ENCODE measurements at places on chromosomes 13 and 19.
A peak's percentile ranks its signal among the peaks of the same experiment; 100 is the strongest.

DNA sequence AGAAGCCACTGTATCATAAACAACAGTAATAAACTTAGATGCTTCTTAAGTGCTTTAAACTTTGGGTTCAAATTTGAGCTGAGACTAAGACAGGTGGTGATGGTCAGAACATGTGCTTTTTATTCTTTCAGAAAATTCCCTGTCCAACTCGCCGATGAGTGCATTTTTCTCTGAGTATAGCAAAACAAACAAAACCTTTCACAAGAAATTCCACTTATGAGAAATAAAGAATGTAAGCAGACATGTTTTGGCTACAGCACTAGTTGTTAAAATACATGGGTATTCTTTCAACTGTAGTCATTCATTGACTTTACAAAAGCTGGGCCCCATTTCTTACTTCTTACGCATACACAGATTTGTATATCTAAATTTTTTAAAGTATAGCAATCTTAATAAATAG is 125.6 kb downstream of the SPRY2 start:
- DNase-seq: no peak

GRCh38 chr19:10013834-10014618 is 743 bp downstream of the RDH8 start:
- no peak for DNase-seq

DNA sequence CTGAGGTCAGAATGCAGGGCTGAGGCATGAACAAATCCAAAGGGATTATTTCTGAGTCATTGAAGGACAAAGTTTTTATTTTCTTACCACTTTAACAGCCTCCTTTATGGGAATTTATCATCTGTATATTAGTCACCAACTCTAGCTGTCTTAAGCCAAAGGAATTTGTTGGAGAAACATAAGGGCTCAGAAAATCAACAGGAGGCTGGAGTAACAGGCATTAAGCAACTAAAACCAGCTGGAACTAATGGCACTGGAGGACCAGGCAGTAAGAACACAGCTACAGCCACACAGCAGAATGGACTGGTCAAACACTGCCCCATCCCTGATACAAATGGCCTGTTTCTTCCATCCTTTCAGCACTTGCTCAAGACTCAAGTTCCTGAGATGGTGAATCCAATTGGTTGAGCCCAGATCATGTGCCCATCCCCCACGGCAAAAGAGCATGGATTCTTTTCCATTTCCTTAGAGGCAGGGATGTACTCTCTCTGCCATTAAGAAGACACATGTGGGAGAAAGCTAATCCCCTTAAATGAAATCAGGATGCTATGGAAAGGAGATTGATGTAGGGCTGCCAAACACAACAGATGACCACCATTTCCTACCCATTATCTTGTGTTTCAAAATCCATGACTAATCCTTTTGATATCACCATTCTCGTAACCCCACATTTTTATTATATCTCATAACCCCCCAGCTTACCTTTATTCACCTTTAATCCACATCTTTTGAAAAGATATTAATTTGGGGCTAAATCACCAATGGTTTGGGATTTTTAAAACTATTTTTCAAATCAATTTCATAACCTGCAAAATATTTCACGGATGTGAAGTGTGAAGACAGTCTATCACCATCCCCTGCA is 157.0 kb upstream of the FNDC3A start:
- no peak for DNase-seq

DNA sequence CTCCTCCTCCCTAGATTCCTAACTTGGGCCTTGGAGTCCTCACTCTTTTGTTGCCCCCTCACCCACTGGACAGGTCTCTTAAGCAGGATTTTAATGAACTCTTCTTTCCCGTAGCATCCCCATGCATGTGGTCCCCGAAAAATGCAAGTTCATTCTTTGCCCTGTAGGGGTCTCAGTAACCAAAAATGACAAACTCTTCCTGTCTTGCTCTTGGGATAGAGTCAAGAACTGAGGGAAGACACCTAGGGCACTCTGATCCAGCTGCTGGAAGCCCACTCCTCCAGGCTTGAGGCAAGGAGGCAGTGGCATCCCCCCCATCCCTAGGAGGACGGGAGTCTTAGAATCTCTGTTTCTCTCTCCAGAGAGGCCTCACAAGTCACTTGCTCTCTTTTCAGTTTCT is 987.0 kb downstream of the DIAPH3 start:
- peak; percentile 10 for DNase-seq

DNA sequence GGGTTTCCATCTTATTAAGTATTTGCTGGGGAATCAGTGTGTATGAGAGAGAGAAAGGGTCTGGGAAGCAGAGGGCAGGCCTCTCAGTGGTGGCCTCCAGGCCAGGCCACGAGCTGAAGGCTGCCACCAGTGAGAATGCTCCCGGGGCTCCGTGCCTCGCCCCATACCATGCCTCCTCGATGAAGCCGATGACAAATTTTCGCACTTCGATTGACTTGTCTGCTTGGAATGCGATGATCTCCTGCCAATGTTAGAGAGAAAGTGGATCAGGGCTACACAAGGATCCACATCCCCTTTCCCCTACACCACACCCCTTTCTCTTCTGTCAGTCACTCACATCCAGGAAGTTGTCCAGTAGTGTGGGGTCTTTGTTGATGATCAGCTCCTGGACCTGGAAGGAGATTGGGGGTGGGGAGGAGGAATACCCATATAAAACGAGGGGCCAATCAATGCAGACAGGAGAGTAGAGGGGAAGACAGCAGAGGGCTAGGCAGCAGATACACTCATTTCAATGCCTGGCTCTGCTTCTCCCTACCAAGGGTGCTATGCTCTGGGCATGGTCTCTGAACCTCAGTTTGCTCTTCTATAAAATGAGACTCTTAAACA is 10.7 kb downstream of the SYMPK start:
- DNase-seq: no peak
